ENCODE measurements at places on chromosomes 1 and 21. TPM values are rescaled to one million over a fixed set of nuclear protein-coding genes. Genes with fewer than 3 reads are reported as not detected.

The TFF3 gene
- polyA plus RNA-seq, result 1.9 TPM

The RGS7 gene
- 6.3 TPM for polyA plus RNA-seq

The MIB2 gene
- 22.3 TPM for polyA plus RNA-seq

The OXCT2 gene
- 0.25 TPM for polyA plus RNA-seq

The S100A1 gene
- polyA plus RNA-seq, result 21.8 TPM

The OLIG1 gene
- not detected for polyA plus RNA-seq

The FCRLA gene
- polyA plus RNA-seq, result 0.23 TPM

The WNT3A gene
- 0.08 TPM for polyA plus RNA-seq

The PPT1 gene
- polyA plus RNA-seq, result 144 TPM

DNA sequence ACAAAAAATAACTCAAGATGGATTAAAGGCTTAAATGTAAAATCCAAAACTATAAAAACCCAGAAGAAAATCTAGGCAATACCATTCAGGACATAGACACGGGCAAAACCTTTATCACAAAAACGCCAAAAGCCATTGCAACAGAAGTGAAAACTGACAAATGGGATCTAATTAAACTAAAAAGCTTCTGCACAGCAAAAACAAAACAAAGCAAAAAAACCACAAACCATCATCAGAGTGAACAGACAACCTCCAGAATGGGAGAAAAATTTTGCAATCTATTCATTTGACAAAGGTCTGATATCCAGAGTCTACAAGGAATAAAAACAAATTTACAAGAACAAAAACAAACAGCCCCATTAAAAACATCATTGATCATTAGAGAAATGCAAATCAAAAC is 4.5 kb upstream of the PGBD2 start:
- DNase-seq, result no peak

GRCh38 chr1:94851571-94851970 is 31.4 kb downstream of the SLC44A3 start:
- DNase-seq, result no peak

- no peak for DNase-seq
Observed at GRCh38 chr1:5563861-5564577, 428.2 kb downstream of the NPHP4 start.

DNA sequence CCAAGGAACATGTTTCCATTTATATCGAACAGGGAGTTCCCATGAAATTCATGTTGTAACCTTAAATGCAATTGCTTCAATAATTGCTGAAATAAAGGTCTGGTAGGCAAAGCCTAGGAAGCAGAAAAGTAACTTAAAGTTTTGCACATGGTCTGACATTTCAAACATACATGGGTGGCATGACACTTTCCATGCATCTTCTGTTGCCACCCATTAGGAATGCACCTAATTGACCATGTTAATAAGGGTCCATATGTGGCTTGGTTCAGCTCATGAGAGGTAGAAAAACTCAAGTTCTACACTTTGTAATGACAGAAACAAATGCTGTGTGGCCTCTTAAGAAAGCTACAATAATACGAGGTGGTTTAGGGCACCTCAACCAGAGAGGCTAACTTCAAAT is 72.0 kb upstream of the GORAB start:
- DNase-seq, result no peak

GRCh38 chr1:22321917-22322316 is 129.7 kb upstream of the ZBTB40 start:
- DNase-seq, result no peak

GRCh38 chr21:38957575-38958322 is 152.0 kb downstream of the ETS2 start:
- no peak for DNase-seq

DNA sequence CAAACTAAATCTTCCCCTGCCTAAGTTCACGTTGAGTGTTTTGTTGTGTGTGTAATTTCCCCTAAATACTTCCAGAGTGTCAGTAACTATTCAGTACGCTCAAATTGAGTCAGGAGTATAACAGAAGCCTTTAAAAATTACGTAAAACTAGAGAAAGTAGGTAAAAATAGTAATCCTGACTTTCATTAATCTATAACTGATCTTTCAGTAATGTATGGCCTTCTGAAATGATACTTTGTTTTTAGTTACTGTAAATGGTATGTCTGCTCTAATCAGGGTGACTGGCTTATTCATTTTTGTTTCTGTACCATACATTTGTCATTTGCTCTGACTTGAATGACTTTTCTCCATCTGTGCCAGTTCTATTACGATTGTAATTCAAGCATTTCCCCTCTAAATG is 29.4 kb downstream of the MIER1 start:
- no peak for DNase-seq

DNA sequence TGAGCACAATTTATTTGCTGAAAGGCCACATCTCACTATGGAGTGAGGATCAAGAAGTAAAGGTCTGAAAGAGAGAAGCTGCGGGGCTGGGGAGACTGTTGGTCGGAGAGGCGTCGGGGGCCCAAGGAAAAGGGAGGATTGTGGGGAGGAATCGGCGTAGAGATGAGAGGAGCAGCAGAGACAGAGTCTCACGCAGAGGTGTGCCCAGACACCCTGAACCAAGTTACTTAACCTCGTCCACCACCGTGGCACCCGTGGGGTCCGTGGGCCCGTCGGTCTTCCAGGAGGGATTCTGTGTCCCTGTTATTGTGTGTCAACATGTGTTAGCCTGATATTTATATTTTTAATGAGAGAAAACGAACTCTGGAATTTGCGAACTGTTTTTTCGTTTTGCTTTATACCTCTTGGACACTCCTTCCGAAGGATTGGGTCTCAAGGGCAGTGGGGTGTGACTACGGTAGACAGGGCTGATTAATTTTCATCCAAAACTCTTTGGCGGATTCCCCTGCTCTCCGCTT is 3.8 kb upstream of the NBPF1 start:
- no peak for DNase-seq

DNA sequence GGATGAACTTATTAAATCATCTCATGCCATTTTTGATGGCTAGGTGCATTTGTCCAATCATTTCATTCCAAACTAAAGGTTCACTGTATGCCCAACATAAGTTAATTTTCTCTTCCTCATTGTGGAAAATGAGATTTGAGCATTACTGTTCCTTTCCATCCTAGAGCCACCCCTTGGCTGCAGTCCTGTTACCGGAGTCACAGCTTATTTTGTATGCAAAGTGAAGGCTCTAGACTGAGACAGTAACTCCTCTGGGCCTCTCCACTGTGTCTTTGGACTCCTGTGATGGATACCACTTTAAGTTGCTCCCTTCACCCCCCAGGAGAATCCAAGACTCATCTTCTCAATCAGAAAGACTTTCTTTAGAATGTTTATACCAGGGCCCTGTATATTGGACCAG is 59.7 kb downstream of the FGGY start:
- DNase-seq, result no peak

GRCh38 chr1:62237950-62238374 is 43.3 kb downstream of the L1TD1 start:
- DNase-seq, result no peak

GRCh38 chr1:93722081-93723031 is 40.7 kb upstream of the BCAR3 start:
- DNase-seq, result no peak

DNA sequence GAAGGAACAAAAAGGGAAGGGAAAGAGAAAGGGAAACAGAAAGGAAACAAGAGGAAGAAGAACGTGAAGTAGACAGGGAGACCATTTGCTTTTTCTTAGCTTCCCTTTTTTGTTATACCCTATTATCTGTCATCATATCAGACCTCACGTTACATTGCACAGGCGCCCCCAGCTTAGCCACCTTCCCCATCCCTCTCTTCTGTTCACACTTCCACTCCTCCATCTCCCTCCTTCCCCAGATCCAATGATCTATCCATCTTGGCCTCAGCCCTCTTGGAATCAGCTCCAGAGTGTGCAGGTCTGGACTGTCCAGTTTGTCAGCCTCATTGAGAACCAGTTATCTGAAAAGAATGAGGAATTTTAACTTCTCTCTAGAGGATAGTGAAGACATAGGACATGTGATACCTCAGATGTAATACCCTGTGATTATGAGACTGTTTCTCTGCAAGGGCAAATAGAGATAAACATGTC is 101.1 kb upstream of the ERRFI1 start:
- no peak for DNase-seq

- no peak for DNase-seq
Observed at GRCh38 chr1:244406337-244406736, 45.4 kb downstream of the ADSS2 start.

GRCh38 chr1:173342736-173343135 is 134.4 kb upstream of the PRDX6 start:
- no peak for DNase-seq

- DNase-seq, result no peak
Observed at GRCh38 chr1:86153836-86154235, 2.7 kb downstream of the COL24A1 start.

- no peak for DNase-seq
Observed at GRCh38 chr1:245322673-245323072, 167.9 kb downstream of the KIF26B start.

DNA sequence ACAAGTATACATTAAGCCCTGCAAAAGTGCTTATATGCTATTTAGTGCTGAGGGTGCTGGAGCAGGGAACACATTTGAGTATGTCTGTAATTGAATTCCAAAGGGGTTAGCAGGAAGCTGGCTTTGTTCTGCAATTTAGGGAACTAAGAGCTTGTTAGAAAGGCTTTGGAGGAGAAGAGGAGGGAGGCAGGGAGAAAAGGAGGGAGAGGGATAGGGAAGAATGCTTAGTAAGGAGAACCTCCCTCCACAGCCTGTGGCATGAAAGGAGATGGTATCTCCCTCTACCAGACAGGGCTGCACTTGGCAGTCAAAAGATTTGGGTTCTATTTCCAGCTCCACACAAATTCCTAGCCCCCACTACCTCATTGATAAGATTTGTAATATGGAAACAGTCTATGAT is 217.8 kb downstream of the DAB1 start:
- no peak for DNase-seq
